ENCODE measurements at places on chromosomes 11 and 22.

DNA sequence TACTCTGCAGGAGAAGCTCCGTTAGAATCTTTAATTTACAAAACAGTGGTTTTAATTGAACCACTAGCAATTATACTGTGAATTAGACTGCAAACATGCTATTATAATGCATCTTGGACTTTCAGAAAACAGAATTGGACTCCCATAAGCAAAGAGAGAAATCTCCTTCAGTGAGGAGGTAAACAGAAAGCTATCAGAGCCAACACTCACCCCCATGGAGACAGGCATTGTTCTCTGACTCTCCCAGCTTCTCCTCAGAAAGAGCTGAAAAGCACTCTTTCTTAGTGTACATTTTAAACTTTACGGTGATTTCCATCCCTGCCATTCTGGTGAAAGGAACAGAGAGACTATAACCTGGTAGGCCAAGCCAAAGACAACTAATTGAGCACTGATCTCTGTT, 176.9 kb downstream of the GRIA4 start:
- DNase-seq = no peak

DNA sequence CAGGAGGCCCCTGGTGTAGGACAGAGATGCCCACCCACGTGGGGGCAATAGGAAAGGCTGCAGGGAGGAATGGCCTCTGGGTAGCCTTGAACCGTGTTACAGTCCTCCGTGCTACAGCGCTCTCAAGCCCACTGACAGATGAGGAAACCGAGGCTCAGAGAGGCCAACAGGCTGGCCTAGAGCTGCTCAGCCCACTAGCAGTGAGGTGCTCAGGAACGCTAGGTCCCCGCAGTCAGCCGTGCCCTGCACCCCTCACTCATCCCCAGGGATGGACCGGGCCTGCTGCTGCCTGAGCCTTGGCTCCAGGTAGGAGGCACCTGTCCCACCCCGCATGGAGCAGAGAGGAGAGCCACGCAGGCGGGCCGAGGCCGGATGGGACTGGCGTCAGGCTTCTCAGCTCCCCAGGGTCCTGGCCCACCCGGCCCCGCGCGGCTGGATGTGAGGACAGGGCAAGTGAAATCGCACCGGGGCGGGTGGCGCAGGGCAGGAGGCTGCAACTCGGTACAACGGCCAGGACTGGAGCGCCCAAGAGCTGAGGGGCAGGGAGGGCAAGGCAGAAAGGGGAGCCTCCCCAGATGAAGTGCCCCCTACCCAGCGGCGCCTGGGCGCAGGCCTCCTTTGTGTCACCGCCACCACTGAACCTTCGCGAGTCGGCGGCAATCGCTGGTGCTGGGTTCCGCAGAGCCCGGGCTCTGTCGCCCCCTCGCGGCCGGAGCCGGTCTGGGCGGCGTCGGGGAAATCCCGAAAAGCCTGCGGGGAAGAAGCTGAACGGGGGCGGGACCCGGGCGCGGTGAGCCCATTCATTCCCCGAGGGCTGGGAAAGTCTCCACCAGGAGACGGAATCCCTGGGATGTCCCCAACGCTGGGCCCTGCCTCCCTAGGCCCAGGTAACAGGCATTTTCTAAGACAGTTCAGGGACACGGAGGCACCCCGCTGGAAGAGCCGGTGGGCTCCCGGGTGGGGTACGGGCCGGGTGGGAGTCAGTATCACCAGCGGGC, 8.4 kb upstream of the SLC2A11 start:
- peak; percentile 68 for DNase-seq

DNA sequence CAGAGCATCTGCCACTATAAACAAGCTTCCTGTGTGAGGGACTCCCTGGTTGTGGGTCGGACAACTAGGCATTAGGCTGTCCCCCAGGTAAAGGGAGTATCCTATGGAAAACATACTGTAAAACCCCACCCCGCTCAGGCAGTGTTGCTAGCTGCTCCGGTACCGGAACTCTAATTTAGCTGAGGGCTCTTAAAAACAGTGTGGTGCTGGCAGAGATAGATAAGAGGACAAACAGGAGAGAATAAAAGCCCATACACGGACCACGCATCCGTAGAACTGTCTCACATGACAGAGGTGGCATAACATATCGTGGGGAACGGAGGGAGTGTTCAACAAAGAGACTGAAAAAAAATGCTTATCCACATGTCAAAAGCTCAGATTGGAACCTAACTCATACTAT, 3.4 kb upstream of the MOGAT2 start:
- DNase-seq = no peak

- DNase-seq = no peak
These were observed 476.3 kb upstream of the CADM1 start for GRCh38 chr11:115980337-115981103.

DNA sequence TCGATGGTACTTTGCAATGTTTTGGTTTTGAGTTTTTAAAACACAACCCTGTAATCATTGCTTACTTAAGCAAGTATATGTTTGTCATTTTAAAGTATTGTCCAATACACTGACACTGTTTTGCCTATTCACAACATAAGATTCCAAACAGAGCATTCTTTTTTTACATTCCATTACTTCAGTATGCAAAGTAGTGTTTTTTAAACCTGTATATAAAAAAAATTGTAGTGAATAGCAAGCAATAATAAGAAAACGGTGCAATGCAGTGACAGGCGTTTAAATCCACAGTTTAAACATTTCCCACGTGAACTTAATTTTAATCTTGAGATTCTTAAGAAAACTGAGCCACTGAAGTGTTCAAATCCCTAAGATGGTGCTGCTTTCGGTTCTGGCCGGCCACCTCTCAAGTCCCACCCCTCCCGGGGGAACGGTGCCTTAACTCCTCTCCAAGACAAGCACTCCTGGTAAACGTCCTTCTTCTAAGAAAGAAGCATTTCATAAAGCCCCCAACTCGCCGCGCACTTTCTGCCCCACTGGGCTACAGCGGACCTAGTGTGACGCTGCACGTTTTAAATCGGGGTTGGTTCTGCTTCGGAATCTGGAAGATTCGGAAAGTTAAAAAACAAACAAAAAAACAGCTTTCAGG, 2.9 kb downstream of the PGR start:
- DNase-seq = no peak

- peak; percentile 46 for DNase-seq
These were observed 79.1 kb downstream of the PICALM start for GRCh38 chr11:85989746-85990145.

DNA sequence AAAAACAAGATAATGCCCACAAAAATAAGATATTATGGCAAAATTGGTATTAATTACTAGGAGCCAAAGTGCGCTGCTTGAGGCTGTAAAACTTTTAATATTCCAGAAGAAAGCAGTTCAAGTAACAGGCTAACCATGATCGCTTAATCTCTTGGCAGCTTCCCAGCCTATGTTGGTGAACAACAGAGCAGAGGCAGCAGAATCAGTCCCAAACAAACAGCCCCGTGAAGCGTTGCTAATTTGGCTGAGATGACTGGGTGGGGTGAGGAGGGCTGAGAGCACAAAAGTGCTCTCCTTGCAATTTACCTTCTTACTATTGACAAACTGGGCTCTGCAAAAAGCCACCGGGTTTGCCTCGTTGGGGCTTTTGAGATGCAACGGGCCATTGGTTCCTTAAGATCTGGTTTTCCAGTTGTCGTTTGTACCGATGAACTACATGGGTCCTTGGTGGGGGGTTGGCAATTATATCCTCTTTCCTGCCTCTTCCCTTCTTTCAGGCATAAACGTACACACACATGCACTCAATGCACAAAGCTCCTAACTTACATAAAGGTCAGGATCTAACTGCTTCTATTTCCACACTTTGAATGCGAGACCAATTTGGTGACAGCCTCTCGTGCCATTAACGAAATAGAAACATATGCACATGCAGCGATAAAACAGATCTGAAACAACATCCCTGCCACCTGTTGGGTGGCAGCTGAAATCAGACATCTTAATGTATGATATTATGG, 407.6 kb upstream of the CADM1 start:
- no peak for DNase-seq

DNA sequence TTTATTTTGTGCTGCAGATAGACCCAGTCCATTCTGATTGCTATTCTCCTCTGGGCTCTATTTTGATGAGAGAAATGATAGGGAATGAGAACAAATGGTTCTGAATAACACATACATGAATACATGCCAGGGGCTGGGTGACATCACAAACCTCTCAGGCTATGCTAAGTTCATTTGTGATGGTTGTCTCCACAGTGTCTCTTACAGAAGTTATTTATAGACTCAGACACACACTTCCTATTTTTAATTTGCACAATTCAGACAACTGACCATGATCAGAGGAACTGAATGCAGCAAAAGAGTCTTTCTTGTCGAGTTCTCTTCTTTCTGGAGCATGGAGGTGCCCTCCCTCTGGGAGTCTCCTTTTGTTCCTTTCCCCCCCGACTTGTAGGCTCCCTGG, 991.7 kb downstream of the OPCML start:
- DNase-seq = peak; percentile 17

DNA sequence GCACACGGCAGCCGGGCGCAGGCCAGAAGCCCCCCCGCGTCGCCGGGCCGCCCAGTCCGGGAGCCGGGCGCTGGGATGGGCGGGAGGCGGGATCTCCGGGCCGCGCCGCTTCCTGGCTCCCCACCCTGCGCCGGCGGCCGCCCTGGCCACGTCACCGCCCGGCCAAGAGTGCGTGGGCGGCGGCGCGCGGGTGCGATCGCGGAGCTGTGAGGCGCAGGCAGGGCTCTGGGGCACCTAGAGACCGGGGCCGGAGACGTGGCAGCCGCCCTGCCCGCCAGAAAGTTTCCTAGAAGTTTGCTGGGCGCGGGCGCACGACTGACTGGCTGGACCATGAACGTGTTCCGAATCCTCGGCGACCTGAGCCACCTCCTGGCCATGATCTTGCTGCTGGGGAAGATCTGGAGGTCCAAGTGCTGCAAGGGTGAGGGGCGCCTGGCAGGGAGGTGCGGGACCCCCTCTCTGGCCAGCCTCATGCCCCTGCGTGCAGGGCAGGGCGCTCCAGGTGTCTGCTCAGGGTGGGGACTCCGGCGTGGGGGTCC, at the start of gene KDELR3:
KDELR3 (plus strand) TSS at position 193 of the 539 bp plus-strand sequence; CDS start at position 331, 138 bp downstream.
- DNase-seq = peak; percentile 70

DNA sequence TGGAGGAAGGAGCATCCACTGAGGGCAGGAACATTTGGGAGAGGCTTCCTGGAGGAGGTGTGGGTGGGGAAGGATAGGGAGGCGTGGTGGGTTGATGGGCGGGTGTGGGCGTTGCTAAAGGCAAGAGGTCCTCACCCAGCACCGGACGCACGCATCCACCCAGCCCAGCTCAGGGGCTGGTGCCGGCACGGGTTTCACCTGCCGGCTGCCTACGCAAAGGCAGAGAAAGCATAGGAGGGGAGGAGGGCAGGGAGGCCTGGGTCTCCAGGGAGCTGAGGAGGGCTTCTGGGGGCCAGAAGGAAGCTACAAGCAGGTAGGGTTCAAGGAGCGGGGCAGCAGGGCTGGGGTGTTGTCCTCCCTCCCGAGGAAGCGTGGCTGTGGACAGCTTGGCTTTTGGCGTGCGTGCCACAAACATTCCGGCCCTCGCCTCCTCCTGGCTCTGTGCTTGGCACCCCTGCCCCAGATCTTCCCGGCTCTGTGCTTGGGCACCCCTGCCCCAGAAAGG, 7.8 kb downstream of the SSH3 start:
- DNase-seq = no peak

- peak; percentile 74 for DNase-seq
These were observed 61.8 kb downstream of the UBASH3B start for GRCh38 chr11:122717264-122717867.

DNA sequence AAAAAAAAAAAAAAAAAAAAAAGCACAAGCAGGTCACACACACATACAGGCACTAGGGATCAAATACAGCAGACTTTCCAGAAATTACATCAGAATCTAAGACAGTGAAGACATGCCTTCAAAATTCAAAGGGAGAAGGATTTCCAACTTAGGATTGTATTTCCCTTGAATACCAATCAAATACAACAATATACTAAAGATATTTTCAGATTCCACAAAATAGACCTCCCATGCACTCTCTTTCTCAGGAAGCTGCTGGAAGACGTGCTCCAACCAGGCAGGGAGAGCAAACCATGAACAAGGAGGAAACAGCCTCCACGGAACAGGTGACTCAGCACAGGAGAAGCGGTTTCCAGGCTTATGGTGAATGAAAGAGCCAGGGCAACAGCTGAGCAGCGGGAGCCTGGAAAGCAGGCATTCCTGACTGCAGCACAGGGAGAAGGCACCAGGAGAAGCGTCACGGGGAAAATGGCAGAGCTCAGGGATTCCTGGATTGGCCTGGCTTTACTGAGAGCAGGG, 32.0 kb downstream of the TMEM184B start:
- DNase-seq = no peak

GRCh38 chr22:25012741-25013143, 60.2 kb downstream of the KIAA1671 start:
- no peak for DNase-seq
